ENCODE measurements at places on chromosomes 2 and 18.

- DNase-seq, result no peak
Observed at GRCh38 chr2:9693196-9693491, 62.3 kb upstream of the YWHAQ start.

DNA sequence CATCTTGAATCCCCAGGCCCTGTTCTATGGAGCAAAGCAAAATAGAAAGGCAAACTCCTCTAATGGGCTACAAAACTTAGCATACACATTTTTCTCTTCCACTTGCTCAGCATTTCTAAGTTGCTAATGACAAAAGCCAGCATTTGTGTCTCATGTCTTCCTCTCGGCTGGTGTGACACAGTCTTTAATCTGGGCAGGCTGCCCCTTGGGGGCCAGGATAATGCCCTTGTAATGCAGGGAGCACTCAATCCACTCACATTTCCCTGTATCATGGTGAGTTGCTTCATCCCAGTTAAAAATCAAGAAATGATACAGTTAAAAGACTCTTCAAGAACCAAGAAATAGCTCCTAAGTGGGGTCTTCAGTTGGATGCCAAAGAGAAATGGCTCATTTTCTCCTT is 109.1 kb upstream of the FBXO11 start:
- no peak for DNase-seq

DNA sequence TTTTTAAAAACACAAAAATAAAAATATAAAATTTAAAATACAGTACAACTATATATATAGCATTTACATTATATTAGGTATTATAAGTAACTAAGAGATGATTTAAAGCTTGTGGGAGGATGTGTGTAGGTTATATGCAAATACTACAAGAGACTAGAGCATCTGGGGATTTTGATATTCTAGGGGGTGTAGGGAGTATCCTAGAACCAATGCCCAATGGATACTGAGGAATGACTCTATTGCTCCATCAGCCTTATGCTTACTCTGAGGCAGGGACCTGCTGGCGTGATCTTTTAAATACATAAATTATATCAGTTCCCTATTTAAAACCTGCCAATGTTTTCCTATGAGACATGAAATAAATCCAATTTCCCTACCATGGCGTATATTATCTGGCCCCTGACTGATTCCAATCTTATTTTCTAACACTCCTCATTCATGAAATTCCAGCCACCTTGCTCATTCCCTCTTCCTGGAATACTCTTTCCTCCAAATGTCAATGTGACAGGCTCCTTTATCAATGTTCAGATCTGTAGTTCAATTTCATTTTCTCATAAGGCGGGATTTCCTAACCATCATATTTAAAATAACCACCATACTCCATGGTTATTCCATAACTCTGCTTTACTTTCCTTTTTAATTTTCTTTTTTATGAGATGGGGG is 22.2 kb downstream of the SP3 start:
- DNase-seq, result no peak

GRCh38 chr18:58315041-58315440 is 271.0 kb downstream of the NEDD4L start:
- no peak for DNase-seq

GRCh38 chr2:46737577-46737976 is 178.0 kb downstream of the MCFD2 start:
- DNase-seq, result peak; percentile 28

Data from A549 (cell line).